ENCODE measurements at places on chromosomes 1 and 21.

DNA sequence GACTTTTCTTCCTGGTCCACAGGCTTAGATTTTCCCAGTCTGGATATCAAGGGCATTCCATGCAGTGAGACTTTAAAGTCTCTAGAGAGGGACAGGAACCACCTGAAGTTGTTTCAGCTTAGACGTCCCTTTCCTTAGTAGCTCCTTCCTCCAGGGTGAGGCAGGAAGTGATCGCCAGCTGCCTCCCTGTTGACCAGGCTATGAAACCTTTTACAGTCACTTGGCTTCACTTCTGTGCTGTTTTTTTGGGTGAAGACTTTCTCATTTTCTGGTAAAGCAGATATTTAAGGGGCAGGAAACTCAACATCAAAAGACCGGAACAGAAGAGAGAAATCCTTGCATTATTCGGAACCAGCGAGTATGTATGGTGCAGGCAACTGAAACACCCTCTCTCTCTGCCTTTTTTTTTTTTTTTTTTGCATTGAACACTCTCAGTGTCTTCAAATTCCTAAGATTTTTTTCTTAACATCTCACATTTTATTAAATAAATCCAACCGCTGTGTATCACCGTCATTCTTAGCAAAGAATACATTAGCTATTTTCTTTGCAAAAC lies 234.6 kb upstream of the IRF2BP2 start:
- no peak for DNase-seq

GRCh38 chr1:244154872-244155531 lies 103.9 kb downstream of the ZBTB18 start:
- DNase-seq = no peak

GRCh38 chr1:22064751-22065402 lies 12.4 kb downstream of the CDC42 start:
- DNase-seq = no peak

- DNase-seq = no peak
Measured at GRCh38 chr1:93980320-93981273, 71.4 kb upstream of the GCLM start.

DNA sequence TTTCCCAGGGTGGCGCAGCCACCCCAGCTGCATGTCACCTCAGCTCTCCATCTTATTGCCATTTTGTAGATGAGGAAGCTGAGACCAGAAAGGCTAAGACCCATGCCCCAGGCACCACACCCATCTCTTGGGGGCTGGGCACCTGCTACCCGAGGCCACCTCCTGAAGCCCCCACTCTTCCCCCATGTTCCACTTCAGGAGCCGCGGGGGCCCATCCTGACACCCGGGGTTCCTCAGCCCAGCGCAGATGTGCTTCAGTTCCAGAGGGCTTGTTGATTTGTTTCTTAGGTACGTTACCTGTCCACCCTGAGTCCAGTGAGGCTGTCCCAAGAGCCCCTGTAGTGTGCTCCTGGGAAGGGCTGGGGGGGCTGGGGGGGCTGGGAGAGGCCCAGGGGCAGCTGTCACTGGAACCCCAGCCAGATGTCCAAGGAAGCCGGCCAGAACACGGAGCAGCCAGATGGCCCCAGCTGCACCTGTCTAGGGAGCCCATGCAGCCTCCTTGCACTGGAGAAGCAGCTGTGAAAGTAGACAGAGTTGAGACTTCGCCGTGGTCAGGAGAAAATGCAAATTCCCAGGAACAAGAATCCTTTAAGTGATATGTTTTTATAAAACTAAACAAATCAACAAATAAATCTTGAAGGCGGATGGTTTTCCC lies 17.1 kb upstream of the CCDC27 start:
- no peak for DNase-seq

GRCh38 chr1:168163670-168164069 lies 15.1 kb upstream of the TIPRL start:
- DNase-seq = no peak

DNA sequence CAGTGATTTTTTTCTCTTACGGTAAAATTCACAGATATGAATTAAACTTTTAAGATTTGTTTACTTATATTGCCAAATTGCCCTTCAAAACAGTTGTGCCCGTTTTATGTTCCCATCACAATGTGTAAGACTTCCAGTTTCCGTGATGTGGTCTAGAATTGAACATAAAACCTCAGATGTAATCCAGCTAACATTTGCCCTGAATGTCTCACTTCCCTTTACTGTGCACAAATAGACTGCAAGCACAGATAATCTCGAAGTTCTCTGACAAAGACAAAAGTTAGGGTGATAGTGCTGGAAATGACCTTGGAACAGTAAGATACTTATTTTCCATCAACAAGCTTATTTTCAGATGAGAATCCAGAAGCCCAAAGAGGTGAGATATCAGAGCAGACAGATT lies 177.5 kb downstream of the ZZZ3 start:
- no peak for DNase-seq

- no peak for DNase-seq
Measured at GRCh38 chr1:238916828-238917227, 469.5 kb upstream of the CHRM3 start.

- DNase-seq = no peak
Measured at GRCh38 chr1:182261655-182262054, 129.9 kb downstream of the GLUL start.

- no peak for DNase-seq
Measured at GRCh38 chr1:161216945-161217712, 2.0 kb downstream of the FCER1G start.

GRCh38 chr1:60857851-60858250 lies 224.5 kb upstream of the NFIA start:
- DNase-seq = no peak

GRCh38 chr1:50593515-50593914 lies 170.3 kb upstream of the DMRTA2 start:
- DNase-seq = no peak

GRCh38 chr1:26324550-26324949 lies 6.8 kb downstream of the CD52 start:
- no peak for DNase-seq

GRCh38 chr1:202291001-202291400 lies 50.7 kb downstream of the UBE2T start:
- no peak for DNase-seq
